ENCODE measurements at places on chromosomes 4 and X.
A peak's percentile ranks its signal among the peaks of the same experiment; 100 is the strongest.

GRCh38 chr4:74796631-74797030, 2.3 kb upstream of the BTC start:
- no peak for DNase-seq

DNA sequence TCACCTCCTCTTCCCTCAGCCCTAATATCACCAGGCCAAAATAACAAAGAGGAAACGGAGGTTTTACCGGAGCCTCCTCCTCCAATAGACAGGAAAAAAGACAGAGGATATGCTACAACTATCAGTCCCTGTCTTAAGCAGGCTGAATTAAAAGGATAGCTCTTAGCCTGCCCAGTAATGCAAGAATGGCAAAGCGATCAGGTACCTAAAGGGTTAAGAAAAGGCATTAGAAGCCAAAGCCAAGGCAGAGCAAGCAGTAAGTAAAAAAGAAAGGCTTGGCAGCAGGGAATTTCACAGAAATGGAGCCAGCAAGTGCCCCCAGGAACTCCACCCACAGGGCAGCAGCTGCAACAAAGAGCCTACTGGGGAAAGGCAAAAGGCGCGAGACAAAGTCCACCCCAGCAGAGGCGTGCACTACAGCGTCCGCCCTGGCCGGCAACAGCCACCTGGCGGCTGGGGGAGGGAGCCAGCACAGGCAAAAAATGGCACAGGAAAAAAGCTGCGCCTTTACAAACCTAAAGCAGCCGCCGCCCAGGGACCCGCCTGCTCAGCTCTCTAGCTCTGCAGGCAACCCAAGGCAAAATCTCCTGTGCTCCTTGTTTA, 220.6 kb upstream of the ZC4H2 start:
- peak; percentile 16 for DNase-seq

DNA sequence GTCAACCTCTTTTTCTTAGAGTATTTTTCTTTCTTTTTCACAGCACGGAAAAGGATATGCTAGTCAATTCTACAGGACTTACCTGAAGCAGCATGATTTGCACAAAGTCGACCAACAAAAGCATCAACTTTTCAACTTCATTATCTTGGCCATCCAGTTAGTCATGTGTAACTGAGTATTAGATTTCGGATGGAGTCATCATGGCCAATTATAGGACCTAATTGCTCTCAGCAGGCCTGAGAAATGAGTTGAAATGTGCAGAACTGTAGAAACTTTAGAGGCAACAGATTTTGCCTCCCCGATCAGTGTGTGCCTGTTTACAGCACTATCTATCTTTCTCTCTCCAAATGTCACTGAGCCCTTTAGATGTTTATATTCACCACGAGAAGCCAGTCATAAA, 41.0 kb downstream of the PCDH10 start:
- DNase-seq, result no peak

GRCh38 chr4:48949086-48949485, 37.0 kb upstream of the CWH43 start:
- no peak for DNase-seq

DNA sequence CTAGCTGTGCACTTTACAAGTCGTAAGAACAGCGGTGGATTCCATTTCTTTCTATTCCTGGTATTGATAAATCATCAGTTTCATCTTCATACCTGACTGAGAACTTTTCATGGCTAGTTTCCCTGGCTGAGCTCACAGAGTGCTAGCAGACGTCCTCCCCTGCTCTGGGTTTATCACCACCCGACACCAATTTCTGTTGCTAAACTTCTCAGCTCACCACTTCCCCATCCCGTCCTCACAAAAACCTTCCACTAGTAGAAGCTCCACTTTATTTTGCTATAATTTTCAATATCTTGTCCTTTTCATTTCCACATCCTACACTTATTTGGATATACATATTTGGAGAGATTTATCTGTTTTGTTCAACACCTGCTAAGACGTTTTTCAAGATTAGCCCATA, 869.4 kb upstream of the FRG1 start:
- DNase-seq, result no peak

DNA sequence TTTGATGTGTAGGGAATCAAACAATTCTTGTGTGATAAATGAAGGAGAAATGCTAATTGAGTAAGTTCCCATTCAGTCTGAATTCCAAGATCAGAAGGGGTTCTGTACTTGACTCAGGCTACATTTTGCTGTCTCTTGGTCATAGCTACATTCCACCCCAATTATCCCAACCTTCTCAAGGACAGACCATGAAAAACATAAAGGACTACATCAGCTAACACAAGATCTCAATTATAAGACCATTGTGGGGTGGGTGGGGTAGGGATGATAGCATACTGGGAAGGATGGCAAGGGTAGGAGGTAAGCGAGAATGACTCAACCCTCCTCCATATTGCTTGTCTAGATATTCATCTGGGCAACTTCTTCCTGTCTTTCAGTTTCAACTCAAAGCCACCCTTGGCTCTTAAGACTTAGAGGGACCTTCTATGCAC, 87.4 kb upstream of the ETNPPL start:
- DNase-seq, result no peak

DNA sequence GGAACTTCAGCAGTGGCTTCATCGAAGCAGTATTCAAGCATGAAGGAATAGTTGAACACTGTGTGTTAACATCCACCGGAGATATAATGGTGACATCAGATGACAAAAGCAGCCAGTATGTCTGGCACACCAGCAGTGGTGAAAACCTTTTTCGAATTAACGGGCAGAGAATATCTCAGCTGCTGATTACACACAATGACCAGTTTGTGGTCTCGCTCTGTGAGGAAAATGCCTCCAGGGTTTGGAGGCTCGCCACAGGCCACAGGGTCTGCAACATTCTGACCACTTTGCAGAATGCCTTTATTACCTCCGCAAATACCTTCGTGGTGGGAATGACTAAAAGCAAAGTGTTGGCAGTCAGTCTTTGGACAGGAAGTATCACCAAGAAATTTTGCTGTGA, 201.5 kb downstream of the NWD2 start:
- DNase-seq, result no peak

- DNase-seq, result no peak
Observed at GRCh38 chrX:33589316-33589715, 378.0 kb upstream of the DMD start.

- no peak for DNase-seq
Observed at GRCh38 chr4:38740303-38740702, 42.5 kb downstream of the TLR10 start.

- no peak for DNase-seq
Observed at GRCh38 chrX:82816001-82816400, 692.1 kb upstream of the POU3F4 start.

GRCh38 chr4:139977838-139978609, 176.0 kb downstream of the MAML3 start:
- DNase-seq, result peak; percentile 47

- no peak for DNase-seq
Observed at GRCh38 chr4:33025236-33025635, 2305.1 kb downstream of the PCDH7 start.

GRCh38 chr4:44927399-44928380, 201.3 kb upstream of the GNPDA2 start:
- DNase-seq, result peak; percentile 12

- no peak for DNase-seq
Observed at GRCh38 chr4:14792702-14793227, 209.5 kb upstream of the CPEB2 start.

- DNase-seq, result no peak
Observed at GRCh38 chr4:38618505-38618904, 45.5 kb upstream of the KLF3 start.

DNA sequence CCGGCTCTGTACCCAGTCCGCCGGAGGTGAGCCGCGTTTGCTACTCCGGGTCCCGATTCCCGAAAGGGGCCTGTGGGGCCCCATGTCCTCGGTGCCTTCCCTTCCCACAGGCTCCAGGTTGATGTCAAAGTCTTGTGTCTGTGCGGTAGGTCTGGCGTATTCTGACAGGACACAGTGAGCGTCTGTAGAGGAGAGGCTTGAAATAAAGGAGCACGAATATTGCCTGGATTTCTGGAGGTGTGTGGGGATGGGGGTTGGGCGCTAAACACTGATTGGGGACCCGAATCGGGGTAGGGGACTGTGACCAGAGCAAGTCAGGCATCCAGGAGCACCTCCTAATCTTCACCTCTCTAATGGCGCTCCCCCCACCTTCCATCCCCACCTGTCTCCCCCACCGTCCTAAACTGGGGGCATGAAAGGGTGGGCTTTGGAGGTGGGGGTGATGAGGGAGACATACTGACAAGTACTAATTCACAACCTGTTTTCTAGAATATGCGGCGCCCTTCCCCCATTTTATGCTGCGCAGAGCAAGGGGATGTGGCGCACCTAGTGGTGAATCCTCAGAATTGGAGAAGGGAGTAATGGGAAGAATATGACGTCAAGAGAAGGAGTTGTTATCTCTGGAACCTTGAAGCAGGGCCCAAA, 855 bp downstream of the GPRASP2 start:
- DNase-seq, result peak; percentile 37

DNA sequence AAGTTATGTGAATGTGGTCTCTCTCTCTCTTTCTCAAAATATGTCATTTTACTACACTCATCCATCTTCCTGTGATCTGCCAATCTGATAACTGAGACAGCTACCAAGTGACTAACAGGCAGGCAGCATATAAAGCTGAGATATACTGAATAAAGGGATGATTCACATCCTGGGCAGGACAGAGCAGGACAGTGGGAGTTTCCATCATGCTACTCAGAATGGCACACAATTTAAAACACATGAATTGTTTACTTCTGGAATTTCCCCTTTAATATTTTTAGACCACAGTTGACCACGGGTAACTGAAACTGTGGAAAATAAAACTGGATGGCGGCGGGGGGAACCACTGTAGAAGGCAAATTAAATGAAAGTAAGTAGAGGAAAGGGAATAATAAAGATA, 58.6 kb upstream of the DCTD start:
- peak; percentile 19 for DNase-seq

GRCh38 chrX:8010105-8010504, 82.9 kb upstream of the PNPLA4 start:
- no peak for DNase-seq

- peak; percentile 52 for DNase-seq
Observed at GRCh38 chr4:36244257-36245082, at the start of gene ARAP2. Gene ARAP2, minus strand, starts transcription at chr4:36244514. Its CDS starts 15,028 bp downstream, at chr4:36229486.

DNA sequence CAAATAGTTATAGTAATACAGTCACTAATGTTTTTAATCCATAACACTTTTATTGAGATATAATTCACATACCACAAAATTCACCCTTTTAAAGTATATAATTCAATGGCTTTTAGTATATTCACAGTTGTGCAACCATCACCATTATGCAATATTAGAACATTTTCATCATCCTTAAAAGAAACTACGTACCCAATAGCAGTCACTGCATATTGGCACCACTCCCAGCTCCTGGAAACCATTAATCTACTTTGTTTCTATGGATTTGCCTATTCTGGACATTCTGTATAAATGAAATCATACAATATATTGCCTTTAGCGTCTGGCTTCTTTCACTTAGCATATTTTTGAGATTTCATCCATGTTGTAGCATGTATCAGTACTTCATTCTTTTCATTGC, 99.3 kb downstream of the AMMECR1 start:
- DNase-seq, result no peak

DNA sequence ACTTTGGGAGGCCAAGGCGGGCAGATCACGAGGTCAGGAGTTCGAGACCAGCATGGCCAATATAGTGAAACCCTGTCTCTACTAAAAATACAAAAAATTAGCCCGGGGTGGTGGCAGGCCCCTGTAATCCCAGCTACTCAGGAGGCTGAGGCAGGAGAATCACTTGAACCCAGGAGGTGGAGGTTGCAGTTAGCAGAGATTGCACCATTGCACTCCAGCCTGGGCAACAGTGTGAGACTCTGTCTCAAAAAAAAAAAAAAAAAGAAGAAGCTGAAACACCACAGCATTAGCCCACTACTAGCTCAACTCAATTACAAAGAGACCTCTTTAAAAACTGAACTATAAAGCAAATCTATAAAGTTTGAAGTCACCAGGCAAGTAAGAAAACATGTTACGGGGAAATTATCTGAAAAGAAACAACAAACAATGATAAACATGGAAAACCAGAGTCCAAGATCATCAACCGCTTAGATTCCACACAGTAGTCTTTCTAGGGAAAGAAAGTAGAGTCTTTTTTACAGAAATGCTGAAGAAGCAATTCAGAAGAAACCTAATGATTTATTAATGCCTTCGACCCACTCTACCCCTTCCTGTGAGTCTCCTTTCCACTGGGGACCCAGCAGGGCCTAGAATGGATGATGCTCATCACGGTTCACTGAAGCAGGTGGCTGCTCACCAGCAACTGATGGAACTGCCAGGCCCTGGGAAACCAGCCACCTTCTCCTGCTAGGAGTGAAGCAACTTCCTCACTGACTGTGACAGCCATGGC, 6.6 kb downstream of the SAT1 start:
- DNase-seq, result no peak

- no peak for DNase-seq
Observed at GRCh38 chr4:85938062-85938461, 421.8 kb downstream of the MAPK10 start.

DNA sequence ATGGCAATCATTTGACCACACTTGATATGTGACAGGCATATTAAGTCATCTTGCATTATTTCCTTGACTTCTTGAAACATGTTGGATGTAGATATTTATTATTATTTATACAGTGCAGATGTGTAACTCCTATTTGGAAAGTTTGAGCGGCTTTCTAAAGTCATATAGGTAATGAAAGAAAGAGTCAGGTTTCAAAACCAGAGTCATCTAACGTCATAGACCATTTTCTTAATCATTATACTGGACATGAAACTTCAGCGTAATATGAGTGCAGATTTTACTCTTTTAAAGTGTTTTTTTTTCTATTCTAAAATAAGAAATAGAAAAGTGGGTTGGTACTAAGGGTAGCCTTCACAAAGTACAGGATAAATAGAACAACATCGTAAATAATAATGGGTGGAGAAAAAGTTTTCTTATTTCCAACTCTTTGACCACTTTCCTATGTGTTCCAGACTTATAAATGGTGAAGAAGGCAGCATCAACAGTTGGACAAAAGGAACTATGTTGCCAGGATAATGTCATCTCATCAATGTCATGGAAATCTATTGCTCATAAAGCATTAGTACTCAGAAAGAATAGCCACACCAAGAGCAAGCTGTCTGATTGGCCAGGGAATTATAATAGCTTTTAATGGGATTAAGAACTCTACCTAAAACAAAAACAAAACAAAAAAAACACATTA, 108.0 kb upstream of the PCDH18 start:
- no peak for DNase-seq

DNA sequence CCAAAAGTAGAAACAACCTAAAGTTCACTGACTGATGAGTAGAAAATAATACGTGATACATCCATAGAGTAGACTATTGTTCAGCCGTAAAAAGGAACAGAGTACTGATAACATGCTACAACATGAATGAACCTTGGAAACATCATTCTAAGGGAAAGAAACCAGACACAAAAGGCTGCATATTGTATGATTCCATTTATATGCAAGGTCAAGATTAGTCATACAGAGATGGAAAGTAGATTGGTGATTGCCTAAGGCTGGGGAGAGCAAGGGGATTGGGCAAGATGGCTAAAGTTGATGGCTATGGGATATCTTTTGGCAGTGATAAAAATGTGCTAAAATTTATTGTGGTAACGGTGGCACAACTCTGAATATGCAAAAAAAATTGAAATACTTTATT, 209.1 kb downstream of the RELL1 start:
- no peak for DNase-seq

GRCh38 chrX:44765556-44765955, 78.3 kb upstream of the DUSP21 start:
- no peak for DNase-seq

- no peak for DNase-seq
Observed at GRCh38 chr4:73919691-73920090, 50.5 kb downstream of the CXCL1 start.
